Activated gamma-delta T cell (primary cell): ENCODE measurements at places on chromosomes 11 and 22.

DNA sequence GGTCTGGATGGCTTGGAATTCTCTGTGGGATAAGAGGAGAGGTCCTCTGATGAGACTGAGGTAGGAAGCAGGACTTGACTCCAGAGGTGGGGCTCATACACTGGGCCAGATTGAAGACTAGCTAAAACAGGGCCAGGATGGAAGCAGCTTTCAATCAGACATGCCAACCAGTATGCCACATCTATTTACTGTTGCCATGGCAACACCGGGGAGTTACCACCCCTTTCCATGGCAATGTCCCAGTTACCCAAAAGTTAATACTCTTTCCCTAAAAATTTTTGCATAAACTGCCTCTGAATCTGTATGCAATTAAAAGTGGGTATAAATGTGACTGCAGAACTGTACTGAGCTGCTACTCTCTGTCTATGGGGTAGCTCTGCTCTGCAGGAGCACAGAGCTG, 247.5 kb upstream of the ZBED5 start:
- no peak for DNase-seq

DNA sequence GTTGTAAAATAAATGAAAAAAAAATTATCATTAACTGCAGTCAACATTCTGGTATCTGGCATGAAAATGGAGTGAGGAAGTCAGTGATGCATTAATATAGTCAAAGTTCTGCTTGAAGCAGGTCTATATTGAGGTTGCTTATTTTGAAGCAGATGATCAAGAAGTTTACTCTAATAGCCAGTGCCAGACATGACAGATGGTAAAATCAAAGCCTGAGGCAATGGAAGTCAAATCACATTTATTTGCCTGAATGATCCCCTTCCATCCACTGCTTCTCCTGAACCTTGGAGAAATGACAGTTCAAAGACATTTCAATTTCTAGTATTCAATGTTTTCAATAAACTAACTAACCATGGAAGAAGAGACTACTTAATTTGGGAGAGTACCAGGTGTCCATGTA, 430.0 kb downstream of the FAM181B start:
- DNase-seq = no peak

DNA sequence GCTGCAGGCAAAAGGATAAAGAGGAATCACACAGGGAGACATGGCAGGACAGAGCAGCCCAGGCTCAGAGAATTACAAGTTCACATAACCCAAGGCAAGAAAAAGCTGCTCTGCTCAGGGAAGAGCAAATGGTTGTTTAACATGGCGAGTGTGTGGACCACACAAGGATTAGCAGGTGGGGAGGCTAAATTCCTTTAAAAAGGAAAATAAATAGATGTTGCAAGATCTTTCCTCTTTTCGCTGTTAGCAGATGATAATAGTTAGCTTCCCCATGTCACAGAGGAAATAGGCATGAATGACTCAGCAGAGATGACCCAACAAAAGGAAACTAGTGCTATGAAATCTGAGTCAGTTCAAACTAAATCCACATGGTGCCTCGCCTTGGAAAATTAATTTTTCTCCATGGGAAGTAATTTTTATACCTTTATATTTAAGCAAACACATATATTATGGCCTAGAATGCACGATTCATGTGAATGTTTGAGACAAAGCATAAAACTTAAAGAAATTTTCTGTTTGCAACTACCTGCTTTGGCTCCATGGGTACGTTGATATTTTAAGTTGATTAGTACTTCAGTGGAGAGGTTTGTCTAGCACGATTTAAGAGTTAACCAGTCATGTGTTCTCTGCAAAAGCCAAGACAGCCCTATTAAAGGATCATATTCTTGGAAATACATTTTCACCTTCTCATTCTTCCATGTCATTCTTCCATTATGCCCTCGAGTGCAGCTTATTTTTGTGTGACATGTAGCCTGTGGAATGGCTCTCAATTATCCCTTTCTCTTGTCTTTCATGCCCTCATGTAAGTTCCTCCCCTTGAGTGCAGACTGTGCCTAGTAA, 38.5 kb upstream of the FJX1 start:
- DNase-seq = no peak

GRCh38 chr22:47130883-47131631, 368.6 kb downstream of the TBC1D22A start:
- DNase-seq = no peak

- no peak for DNase-seq
Measured at GRCh38 chr11:134628426-134628825, 216.4 kb upstream of the B3GAT1 start.

GRCh38 chr11:102791271-102792036, 6.5 kb downstream of the MMP1 start:
- DNase-seq = no peak

DNA sequence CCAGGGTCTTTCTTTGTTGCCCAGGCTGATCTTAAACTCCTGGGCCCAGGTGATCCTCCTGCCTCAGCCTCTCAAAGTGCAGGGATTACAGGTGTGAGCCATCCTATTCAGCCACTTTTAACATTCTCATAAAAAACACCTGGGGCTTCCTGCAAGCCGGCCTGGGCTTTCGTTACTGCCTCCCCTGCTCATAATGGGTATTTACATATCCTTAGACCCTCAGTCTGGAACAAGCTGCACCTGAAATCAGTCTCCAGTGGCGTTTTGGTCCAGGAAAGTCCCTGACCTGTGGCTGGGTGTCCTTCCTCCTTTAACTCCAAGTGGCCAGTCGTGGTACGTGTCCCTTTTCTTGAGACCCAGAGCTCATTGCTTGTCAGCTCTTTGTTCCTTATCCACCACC, 320.7 kb downstream of the TMEM135 start:
- DNase-seq = no peak

GRCh38 chr11:91219535-91219934, 996.7 kb upstream of the CHORDC1 start:
- DNase-seq = no peak

- no peak for DNase-seq
Measured at GRCh38 chr11:100336873-100337272, 350.2 kb upstream of the ARHGAP42 start.
